ENCODE measurements at places on chromosomes 12 and 14.

DNA sequence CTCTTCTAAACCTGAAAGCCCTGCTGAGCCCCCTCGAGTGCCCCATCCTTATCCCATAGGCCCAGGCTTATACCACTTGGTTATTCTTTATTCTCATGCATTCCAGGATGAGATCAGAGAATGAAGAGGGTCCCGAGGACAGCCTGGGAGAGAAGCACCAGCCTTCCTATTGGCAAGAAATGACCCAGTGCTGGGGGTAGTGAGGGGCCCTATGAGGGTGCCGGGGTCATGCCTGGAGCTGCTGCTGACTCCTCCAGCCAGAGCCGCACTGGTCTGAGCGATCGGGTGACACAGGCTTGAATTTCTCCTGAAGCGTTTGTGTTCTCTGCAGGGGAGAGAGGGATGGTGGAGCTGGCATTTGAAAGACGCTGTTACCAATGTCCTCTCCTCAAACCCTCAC, 18.1 kb downstream of the MORN3 start:
- H3K4me1 ChIP-seq: peaks cover 4% of the 10 kb centered on the region
- no peaks in the 10 kb centered on the region for H3K36me3 ChIP-seq
- no peak for DNase-seq
- no peak overlapping the region for H3K4me3 ChIP-seq

- no peak overlapping the region for H3K27ac ChIP-seq
- no peak for DNase-seq
- peaks cover 21% of the 10 kb centered on the region for H3K27me3 ChIP-seq
- H3K4me1 ChIP-seq: peaks cover 13% of the 10 kb centered on the region
- no peaks in the 10 kb centered on the region for H3K36me3 ChIP-seq
These were observed 13.1 kb downstream of the RAPGEF3 start for GRCh38 chr12:47745485-47746041.

DNA sequence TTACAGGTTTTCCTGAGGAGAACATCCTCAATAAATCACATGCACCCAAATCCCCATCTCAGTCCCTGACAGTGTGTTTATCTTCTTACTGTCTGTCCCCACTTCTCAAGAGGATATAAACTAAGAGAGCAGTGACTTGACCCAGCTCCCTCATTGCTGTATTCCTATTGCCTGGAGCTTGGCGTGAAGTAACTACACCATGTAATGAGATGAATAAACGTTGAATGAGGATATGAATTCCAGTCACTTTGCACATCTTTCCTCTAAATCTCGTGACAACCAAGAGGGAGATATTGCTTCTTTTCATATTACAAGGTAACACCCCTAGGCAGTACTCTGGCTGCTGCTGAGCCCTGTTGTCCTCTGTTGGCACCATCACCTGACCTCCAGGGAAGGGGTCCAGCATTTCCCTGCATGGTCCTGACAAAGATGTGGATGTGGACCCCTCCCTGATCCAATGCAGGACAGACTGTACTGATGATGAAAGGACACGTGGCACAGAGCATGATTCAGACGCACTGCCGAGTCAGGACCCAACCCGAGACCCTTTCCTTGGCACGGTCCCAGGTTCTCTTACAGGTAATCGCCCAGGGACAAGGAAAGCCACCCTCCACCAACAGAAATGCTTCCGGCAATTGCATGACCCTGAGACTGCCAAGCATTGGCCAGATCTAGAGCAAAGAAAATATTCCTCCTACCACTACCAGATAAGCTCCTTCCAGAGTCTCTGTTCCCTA, 47.7 kb upstream of the CPM start:
- H3K4me1 ChIP-seq: no peaks in the 10 kb centered on the region
- peaks cover 6% of the 10 kb centered on the region for H3K27me3 ChIP-seq
- DNase-seq: no peak
- H3K4me3 ChIP-seq: no peak overlapping the region

- no peak overlapping the region for H3K27ac ChIP-seq
- no peaks in the 10 kb centered on the region for H3K4me1 ChIP-seq
- H3K4me3 ChIP-seq: no peak overlapping the region
These were observed 129.1 kb upstream of the PPFIA2 start for GRCh38 chr12:81888106-81888740.

DNA sequence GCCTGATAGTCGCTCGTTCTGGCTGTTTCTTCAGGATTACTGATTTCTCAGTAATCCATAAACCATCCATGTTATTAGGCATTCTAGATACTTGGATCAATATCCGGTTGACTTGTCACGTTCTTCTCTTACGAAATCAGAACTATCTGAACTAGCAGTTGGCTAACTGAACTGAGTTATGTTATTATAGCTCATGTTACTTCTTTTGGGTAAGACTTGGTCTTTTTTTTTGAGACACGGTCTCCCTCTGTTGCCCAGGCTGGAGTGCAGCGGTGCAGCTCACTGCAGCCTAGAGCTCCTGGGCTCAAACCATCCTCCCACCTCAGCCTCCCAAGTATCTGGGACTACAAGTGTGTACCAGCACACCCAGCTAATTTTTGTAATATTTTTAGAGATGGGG, 178.6 kb downstream of the PRKCH start:
- no peak overlapping the region for H3K27ac ChIP-seq
- H3K4me1 ChIP-seq: peaks cover 5% of the 10 kb centered on the region
- no peaks in the 10 kb centered on the region for H3K27me3 ChIP-seq
- no peak overlapping the region for H3K4me3 ChIP-seq
- no peaks in the 10 kb centered on the region for H3K36me3 ChIP-seq
- DNase-seq: no peak

DNA sequence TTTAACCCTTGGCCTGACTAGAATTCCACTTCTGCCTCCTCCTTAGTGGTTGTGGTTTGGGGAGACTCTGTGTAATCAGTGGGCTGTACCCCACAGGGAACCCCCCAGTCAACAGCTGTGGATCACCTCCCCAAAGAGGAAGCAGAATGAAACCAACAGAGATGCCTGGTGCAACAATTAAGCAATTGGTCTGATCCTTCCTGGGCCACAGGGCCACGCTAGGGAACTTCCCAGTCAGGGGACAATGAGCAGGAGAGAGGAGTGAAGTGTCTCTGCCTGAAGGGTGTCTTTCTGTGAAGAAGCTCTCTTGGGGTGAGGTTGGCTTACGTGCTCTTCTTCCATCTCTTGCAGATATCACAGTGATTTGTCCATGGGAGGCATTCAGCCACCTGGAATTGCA, 8.2 kb downstream of the PDE6H start:
- H3K4me3 ChIP-seq: no peak overlapping the region
- no peak overlapping the region for H3K27ac ChIP-seq
- no peak for DNase-seq
- no peaks in the 10 kb centered on the region for H3K4me1 ChIP-seq

GRCh38 chr14:81401420-81402122, 1.4 kb upstream of the STON2 start:
- H3K36me3 ChIP-seq: no peaks in the 10 kb centered on the region
- no peaks in the 10 kb centered on the region for H3K27me3 ChIP-seq
- H3K27ac ChIP-seq: no peak overlapping the region

DNA sequence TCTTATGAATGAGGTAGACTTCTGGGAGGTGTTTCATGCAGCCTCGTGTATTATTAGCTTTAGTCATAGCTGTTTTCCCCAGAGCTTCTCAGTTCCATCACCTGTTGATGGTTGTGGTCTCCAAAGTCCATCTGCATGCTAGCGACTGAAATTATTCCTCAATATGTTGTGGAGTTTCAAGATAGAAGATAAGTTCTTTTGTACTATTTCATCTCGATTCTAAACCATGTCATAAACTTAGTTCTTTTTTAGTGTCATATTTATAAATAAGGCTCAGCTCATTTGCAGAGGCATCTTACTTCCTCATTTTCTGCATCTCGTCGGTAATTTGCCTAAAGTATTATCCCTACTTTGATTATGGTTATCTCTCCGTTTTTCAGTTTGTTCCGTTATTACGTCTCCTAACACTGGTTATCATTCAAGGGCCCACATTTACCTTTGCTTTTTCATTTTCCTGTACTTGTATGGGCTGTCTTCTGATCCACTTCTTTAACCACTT, 119.1 kb downstream of the ITPR2 start:
- H3K4me1 ChIP-seq: no peaks in the 10 kb centered on the region
- H3K27ac ChIP-seq: no peak overlapping the region
- no peak for DNase-seq
- H3K27me3 ChIP-seq: no peaks in the 10 kb centered on the region
- no peak overlapping the region for H3K4me3 ChIP-seq

GRCh38 chr14:76941946-76942805, 86.3 kb downstream of the IRF2BPL start:
- H3K36me3 ChIP-seq: no peaks in the 10 kb centered on the region
- H3K4me3 ChIP-seq: no peak overlapping the region
- peaks cover 39% of the 10 kb centered on the region for H3K4me1 ChIP-seq
- DNase-seq: no peak

- peaks cover 33% of the 10 kb centered on the region for H3K4me1 ChIP-seq
- no peaks in the 10 kb centered on the region for H3K27me3 ChIP-seq
- no peak overlapping the region for H3K4me3 ChIP-seq
- no peak overlapping the region for H3K27ac ChIP-seq
- DNase-seq: no peak
These were observed 4.8 kb downstream of the RNF34 start for GRCh38 chr12:121404734-121405133.

DNA sequence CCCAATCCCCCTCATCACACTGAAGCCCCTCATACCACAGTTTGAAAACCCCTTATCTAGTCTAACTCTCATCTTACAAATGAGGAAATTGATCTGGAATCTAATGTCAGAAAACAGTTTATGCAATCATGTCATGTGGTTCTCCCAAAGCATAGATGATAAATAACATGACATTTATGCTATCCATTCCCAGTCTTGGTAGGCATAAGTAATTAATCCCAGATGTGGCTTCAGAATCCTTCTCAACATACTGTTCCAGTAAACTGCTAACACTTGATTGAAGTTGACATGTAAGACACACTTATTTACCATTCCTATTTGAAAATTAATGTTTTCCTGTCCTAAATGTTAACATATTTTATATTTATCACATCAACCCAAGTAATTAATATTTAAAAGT, 168.7 kb downstream of the GALC start:
- no peaks in the 10 kb centered on the region for H3K27me3 ChIP-seq
- H3K36me3 ChIP-seq: no peaks in the 10 kb centered on the region
- no peak overlapping the region for H3K4me3 ChIP-seq
- no peak overlapping the region for H3K27ac ChIP-seq

- H3K4me1 ChIP-seq: peaks cover 6% of the 10 kb centered on the region
- H3K4me3 ChIP-seq: no peak overlapping the region
- no peak overlapping the region for H3K27ac ChIP-seq
- no peak for DNase-seq
- no peaks in the 10 kb centered on the region for H3K27me3 ChIP-seq
These were observed 143.7 kb upstream of the DIO2 start for GRCh38 chr14:80354860-80355581.

- peaks cover 8% of the 10 kb centered on the region for H3K4me1 ChIP-seq
- no peak overlapping the region for H3K27ac ChIP-seq
- DNase-seq: no peak
- no peaks in the 10 kb centered on the region for H3K36me3 ChIP-seq
- H3K4me3 ChIP-seq: no peak overlapping the region
These were observed 224.3 kb downstream of the GXYLT1 start for GRCh38 chr12:41920355-41920754.

GRCh38 chr12:123253641-123254459, 17.8 kb downstream of the CDK2AP1 start:
- H3K4me1 ChIP-seq: peaks cover 14% of the 10 kb centered on the region
- no peak overlapping the region for H3K4me3 ChIP-seq
- DNase-seq: no peak
- no peak overlapping the region for H3K27ac ChIP-seq
- H3K27me3 ChIP-seq: no peaks in the 10 kb centered on the region
- H3K36me3 ChIP-seq: peaks cover 30% of the 10 kb centered on the region

Measured in osteocyte (in vitro differentiated cells).